Choroid plexus epithelial cell (primary cell): ENCODE measurements at places on chromosomes 7 and 10.

- DNase-seq = no peak
Observed at GRCh38 chr10:86665868-86666267, 2.4 kb upstream of the LDB3 start.

DNA sequence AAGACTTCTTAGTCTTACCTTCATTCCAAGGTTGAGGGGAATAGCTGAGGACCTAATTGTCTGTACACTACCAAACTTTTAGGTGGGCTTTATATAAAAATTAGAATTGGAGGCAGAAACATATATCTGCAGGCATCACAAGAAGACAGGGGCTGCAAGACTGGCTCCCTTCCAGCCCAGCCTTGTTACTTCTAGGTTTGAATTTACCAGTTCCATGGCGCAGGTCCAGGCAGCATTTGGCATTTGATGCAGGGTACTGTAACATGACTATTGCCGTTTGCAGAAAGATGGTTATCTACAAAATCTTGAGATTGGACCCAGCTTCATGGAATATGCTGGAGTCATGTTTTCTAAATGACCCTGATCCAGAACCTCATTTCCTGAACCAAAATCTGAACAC is 105.4 kb upstream of the RHOBTB1 start:
- DNase-seq = no peak

DNA sequence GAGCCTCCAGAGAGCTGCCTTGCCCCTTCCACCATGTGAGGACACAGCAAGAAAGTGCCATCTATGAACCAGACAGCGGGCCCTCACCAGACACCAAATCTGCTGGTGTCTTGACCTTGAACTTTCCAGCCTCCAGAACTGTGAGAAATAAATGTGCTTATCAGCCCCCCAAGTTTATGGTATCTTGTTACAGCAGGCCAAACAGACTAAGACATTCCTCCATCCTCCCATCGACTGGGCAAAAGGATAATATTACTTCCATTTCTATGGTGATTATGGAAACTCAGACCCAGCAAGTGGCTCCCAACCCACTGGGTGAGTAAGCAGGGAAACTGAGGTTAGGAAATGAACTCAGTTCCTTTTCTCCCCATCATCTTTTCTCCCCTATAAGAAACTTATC is 288.4 kb downstream of the KCNMA1 start:
- peak; percentile 36 for DNase-seq

- peak; percentile 48 for DNase-seq
Observed at GRCh38 chr10:63464402-63465292, 1.1 kb downstream of the JMJD1C start.

- DNase-seq = no peak
Observed at GRCh38 chr10:3480281-3480989, 304.6 kb downstream of the KLF6 start.

- no peak for DNase-seq
Observed at GRCh38 chr10:121583857-121584256, 14.4 kb downstream of the FGFR2 start.

GRCh38 chr10:55630491-55631056 is 730.5 kb downstream of the ZWINT start:
- no peak for DNase-seq

DNA sequence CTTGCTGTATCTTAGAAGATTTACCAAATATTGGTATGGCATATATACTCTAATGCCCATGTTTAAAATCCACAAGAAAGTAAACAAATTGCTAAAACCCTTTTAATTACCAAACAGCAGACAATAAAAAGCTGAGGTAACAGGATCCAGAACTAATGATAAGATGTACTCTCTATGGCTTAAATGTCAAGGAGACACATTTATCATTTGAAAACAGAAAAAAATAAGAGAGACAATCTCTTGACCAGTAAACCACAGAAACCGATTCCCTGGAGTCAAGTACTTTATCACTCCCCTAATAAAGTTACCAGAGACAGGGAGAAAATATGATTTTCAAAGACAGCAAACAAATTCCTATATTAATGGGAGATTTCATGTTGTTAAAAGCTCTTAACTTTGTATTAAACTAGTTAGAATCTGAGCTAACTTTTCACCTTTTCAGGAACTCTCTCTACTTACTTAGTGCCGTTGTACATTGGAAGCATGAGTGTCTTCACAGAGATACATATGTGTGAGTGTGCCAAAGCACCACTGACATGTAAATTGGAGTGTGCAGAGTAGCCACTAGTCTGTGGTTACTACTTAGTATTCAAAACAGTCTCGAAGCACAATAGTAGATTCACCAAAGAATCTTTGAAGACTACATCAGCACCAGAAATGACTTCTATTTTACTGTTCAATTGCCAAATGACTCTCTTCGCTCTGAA is 44.2 kb downstream of the TSPAN12 start:
- no peak for DNase-seq

DNA sequence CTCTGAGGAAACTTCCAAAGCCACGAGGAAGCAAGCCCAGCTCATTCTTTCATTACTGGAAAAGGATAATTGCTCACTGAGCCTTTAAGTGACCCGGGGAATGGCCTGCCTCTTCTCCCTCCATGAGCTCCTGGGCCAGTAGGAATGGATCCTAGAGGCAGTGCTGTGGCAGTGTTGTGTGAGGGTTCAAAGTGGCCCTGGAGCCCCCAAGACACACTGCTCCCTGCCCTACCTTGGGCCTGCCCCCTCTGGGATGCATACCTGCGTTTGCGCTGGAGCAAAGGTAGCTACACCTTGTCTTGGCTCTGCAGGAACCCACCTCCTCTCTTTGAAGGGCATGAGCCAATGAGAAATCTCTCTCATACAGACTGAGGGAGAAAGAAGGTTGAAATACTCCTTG is 115.8 kb upstream of the ANLN start:
- DNase-seq = no peak

GRCh38 chr10:130137090-130137448 is 878 bp downstream of the GLRX3 start:
- peak; percentile 55 for DNase-seq

DNA sequence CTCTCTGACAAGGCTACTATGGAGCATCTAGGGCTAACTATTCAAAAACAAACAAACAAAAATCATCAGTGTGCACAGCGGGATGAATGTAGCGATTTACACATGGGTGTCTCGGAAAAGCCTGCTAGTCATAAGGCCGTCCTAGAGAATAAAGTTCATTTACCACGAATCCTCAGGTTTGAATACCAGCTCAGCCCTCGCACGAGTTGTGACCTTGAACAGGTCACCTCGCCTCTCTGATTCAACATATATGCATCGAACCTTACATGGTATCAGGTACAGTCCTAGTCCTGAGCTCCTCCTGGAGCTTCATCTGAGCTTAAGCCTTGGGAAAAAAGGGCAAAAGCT is 572 bp downstream of the ATP5MF start:
- no peak for DNase-seq

GRCh38 chr10:31739711-31740110 is 188.9 kb downstream of the ARHGAP12 start:
- DNase-seq = peak; percentile 67

DNA sequence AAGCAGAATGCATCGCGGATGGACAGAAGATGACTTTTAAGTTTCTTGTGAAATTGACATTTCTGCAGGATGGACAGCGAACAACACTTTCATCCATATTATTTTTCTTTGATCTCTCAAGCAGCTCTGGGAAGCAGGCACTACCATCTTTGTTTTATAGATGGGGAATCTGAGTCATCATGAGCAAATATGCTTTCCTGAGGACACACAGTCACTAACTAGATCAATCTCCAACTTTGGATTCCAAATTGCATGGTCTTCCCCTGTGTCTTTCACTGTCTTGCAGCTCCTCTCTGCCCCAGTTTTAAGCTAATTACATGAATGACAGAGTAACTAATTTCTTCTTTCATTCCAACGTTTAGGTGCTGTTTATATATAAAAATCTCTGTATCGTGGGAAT is 201.5 kb downstream of the ADAM12 start:
- no peak for DNase-seq
